ENCODE measurements at places on chromosomes 7 and 10.

GRCh38 chr7:88092676-88092999, 127.2 kb downstream of the SRI start:
- H3K27ac ChIP-seq: no peak overlapping the region
- H3K27me3 ChIP-seq: no peaks in the 10 kb centered on the region
- H3K4me1 ChIP-seq: peaks cover 8% of the 10 kb centered on the region
- DNase-seq: no peak
- H3K4me3 ChIP-seq: no peak overlapping the region

- H3K36me3 ChIP-seq: no peaks in the 10 kb centered on the region
- no peaks in the 10 kb centered on the region for H3K27me3 ChIP-seq
- no peaks in the 10 kb centered on the region for H3K4me1 ChIP-seq
Measured at GRCh38 chr7:82704121-82704520, 260.5 kb upstream of the CACNA2D1 start.

- no peaks in the 10 kb centered on the region for H3K27me3 ChIP-seq
- H3K36me3 ChIP-seq: no peaks in the 10 kb centered on the region
- no peak overlapping the region for H3K27ac ChIP-seq
- no peak for DNase-seq
Measured at GRCh38 chr7:33958104-33958503, 52.8 kb downstream of the BMPER start.

DNA sequence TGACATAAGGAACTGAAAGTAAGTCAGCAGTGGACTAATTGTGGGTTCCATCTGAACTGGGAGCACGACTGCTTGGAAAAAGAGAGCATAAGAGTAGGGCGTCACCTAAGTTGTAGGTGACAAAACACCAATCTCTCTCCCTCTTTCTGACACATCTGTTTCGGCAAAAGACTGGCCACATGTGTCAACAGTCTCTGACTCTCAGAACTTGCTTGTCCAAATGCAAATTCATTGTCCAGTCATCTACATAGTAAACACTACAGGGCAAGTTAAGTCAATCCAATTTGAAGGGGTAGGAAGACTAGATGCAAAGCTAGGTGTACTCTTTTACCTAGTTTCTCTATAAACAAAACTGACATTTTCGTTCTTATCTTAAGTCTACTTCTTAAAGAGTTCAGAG, 87.7 kb downstream of the ZNF438 start:
- no peak overlapping the region for H3K27ac ChIP-seq
- peaks cover 14% of the 10 kb centered on the region for H3K36me3 ChIP-seq
- H3K4me3 ChIP-seq: no peak overlapping the region
- peaks cover 21% of the 10 kb centered on the region for H3K4me1 ChIP-seq
- no peak for DNase-seq

DNA sequence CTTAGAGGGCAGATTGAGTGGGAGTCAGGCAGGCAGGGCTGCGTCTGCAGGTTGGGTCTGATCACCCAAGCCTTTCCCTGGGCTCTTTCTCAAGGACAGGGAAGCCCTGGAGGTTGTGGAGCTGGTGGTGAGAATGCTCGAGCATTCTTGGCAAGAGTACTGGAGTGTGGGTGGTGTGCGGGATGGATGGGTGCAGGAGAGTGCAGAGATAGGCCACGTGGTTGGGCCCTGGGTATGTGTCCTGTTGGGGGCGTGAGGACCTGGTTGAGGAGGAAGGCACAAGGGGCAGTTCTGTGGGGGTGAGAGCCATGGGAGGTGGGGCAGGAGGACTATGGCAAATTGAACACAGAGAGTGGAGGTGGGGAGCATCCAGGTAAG, 135.9 kb downstream of the PTPN20 start:
- DNase-seq: no peak
- H3K27ac ChIP-seq: no peak overlapping the region
- H3K4me3 ChIP-seq: no peak overlapping the region
- H3K36me3 ChIP-seq: no peaks in the 10 kb centered on the region

GRCh38 chr7:32871624-32872371, 19.8 kb downstream of the KBTBD2 start:
- DNase-seq: no peak
- H3K36me3 ChIP-seq: peaks cover 64% of the 10 kb centered on the region
- no peak overlapping the region for H3K27ac ChIP-seq
- peaks cover 9% of the 10 kb centered on the region for H3K4me1 ChIP-seq
- no peaks in the 10 kb centered on the region for H3K27me3 ChIP-seq

DNA sequence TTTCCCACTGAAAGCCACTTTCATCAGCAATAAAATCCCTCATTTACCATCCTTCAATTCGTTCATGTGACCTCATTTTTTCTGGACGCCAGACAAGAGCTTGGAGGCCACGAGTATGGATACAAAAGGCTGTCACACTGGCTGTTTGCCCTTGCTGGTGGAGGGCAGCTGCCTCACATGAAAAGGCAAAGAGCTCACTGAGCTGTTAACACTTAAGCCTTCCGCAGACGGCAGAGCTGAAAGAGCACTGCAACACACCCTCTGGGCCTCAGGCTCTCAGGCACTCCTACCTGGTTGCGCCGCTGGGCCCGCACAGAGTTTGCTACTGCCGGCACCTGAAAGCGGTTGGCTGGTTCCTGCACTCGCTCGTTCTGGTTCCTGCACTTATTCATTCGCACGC, 193.5 kb downstream of the CFTR start:
- no peak overlapping the region for H3K4me3 ChIP-seq
- H3K27ac ChIP-seq: no peak overlapping the region

GRCh38 chr10:110340816-110341215, 36.1 kb upstream of the SMNDC1 start:
- H3K4me3 ChIP-seq: no peak overlapping the region
- DNase-seq: no peak
- H3K4me1 ChIP-seq: peaks cover 24% of the 10 kb centered on the region
- peaks cover 6% of the 10 kb centered on the region for H3K27me3 ChIP-seq
- H3K36me3 ChIP-seq: no peaks in the 10 kb centered on the region

GRCh38 chr7:156984174-156984891, 26.1 kb downstream of the MNX1 start:
- H3K4me3 ChIP-seq: no peak overlapping the region
- no peak overlapping the region for H3K27ac ChIP-seq
- no peaks in the 10 kb centered on the region for H3K4me1 ChIP-seq

- H3K4me1 ChIP-seq: peaks cover 40% of the 10 kb centered on the region
- peaks cover 16% of the 10 kb centered on the region for H3K36me3 ChIP-seq
- H3K27ac ChIP-seq: peak overlapping the region; percentile 98
- peak overlapping the region; percentile 92 for H3K4me3 ChIP-seq
Measured at GRCh38 chr7:92135052-92135889, 994 bp upstream of the CYP51A1 start.

GRCh38 chr10:45144326-45145070, 143.8 kb downstream of the ZNF22 start:
- H3K36me3 ChIP-seq: no peaks in the 10 kb centered on the region
- no peak for DNase-seq
- no peak overlapping the region for H3K27ac ChIP-seq
- H3K4me3 ChIP-seq: no peak overlapping the region

GRCh38 chr7:84261509-84261908, 66.9 kb upstream of the SEMA3A start:
- H3K27me3 ChIP-seq: no peaks in the 10 kb centered on the region
- no peak for DNase-seq
- no peaks in the 10 kb centered on the region for H3K36me3 ChIP-seq
- no peak overlapping the region for H3K27ac ChIP-seq

DNA sequence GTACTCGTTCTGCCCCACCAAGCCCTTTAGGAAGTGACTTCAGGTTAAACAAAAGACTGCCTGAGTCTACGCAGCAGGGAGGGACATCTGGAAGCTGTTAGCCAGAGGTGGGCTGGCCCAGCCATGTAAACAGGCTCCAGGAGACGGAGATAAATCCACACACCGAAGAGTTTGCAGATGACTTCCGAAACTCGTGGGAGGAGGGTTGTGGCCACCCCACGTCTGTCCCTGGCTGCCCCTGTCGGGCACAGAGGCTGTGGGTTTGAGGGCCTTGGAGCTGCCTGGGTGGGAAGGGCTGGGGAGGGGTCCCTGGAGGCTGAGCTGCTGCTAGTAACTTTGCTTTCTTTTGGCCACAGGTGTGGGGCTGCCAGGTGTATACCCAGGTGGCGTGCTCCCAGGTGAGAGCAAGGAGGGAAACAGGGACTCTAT, 15.6 kb downstream of the ELN start:
- no peak for DNase-seq
- no peak overlapping the region for H3K4me3 ChIP-seq
- H3K27ac ChIP-seq: no peak overlapping the region
- H3K36me3 ChIP-seq: no peaks in the 10 kb centered on the region
- no peaks in the 10 kb centered on the region for H3K27me3 ChIP-seq

Measured in T-helper 2 cell treated with Interferon-gamma antibody and Interleukin-4, amounts not matched to agents 5 μg/mL and 100 μg/mL, for 36 hours (primary cell).